ENCODE measurements at places on chromosomes 7 and 10.

- no peak for DNase-seq
Measured at GRCh38 chr10:126468876-126469643, 80.8 kb upstream of the ADAM12 start.

- no peak for DNase-seq
Measured at GRCh38 chr7:55207436-55208125, 157.6 kb upstream of the LANCL2 start.

- no peak for DNase-seq
Measured at GRCh38 chr10:1896153-1896552, 158.8 kb upstream of the ADARB2 start.

DNA sequence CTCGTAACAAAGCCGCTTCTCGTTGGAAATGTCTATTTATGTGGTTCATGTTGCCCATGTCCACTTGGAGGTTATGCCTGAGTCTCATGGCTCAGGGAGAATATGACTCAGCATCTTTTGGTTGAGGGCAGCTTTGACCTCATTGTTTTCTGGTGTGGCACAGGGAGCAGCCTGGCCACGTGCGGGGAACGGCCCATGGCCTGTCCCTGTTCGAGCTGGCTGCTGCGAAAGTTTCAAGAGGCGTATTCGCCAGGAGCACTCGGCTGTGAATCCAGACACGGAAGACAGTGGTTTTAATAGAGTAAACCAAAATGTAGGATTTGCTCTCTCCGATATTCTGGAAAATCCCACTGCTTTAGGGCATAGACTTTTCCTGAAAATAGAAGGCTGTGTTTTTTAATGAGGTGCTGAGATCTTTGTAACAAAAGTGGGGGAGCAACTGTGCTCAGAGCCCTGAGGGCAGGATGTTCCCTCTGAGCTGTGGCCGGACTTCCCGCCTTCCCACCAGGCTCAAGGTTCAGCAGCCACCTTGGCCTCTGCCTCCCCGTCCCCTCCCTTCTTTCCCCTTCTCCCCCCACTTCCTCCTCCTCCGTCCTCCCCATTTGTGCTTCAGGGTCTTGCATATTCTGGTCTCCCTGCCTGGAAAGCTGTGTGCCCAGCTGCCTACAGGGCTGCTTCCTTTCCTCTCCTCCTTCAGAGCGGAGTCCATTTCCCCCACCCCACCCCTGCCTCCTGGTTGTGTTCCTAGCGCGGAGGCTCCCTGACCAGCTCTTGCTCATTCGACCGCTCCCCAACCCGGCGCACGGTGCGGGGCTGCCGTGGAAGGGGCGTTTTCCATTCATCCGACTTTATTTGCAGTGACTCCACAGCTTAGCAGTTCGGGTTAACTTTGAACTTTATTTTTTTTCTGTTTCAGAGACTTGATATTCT is 642.0 kb downstream of the SDK1 start:
- DNase-seq = no peak

DNA sequence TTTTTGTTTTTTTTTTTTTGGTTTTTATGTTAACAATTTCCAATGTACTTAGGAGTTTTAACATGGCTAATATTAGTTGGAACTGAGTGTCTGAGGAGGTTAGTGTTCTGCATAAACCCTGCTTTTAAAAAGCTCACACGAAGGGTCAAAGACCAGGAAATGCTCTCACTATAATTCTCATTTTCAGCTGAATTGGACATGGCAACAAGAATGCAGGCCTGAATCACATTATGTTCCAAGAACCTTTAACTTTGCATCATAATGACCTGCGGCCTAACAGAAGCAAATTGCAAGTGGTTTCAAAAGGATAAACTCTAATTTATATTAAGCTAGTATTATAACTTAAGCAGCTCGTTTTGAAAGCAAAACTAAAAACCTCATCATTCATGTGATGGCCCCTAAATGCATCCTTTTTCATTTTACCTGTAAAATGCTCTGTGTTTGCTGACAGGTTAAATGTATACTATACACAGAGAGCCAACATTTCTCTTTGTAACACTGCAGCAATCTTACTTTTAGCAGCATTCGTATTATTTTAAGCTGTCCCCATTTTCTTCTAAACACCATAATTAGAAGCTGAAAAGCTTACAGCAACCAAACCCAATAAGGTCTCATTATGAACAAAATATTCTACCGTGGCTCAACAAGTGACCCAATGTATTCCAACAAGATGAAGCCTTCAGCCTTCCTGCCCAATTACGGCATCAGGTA is 242.8 kb upstream of the SP4 start:
- no peak for DNase-seq

- DNase-seq = no peak
Measured at GRCh38 chr10:114655671-114656070, 2.4 kb downstream of the ABLIM1 start.

GRCh38 chr10:1293157-1293556 is 237.0 kb downstream of the WDR37 start:
- no peak for DNase-seq

GRCh38 chr7:50723888-50724287 is 58.8 kb downstream of the GRB10 start:
- DNase-seq = no peak

DNA sequence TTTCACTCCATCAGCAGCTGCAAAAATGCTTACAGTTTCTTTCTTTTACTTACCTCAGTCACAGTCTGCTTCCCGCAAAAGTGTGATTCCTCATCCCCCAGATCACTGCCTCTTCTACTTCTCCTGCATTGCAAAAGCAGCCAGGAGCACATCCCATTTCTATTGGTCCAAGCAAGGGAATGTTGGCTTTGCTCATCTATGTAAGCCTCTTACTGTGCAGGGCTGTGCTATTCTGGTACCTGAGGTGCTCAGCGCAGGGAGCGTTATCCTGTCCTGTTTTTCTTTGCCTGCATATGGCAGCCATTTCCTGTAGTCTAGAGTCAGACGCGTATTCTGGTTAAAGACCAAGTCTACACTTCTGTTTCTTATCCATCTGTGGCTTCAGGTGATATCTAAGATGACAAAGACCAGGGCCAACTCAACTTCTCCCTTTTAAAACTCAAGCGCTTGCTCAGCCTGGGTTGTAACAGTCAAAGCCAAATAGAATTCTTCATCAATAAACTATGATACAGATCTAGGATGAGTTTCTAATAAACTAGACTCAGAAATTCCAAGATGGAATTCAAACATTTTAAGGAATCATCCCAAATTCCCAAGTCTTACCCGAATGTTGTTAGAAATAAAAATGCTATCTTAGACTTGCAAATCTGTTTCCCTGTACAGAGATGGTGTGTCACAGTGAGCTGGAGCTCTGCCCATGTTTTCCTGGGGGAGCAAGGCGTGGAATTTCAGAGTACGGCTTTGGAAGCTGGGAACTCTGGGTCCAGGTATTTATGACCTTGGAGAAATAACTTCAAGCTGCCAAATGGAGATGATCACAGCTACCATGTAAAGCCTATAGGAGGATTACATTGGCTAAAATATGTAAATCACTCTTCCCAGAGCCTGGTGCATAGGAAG is 6.1 kb upstream of the RBM17 start:
- no peak for DNase-seq

- DNase-seq = peak; percentile 59
Measured at GRCh38 chr10:12902135-12902572, 99.4 kb downstream of the CCDC3 start.

GRCh38 chr7:150665089-150665748 is 20.3 kb upstream of the GIMAP2 start:
- peak; percentile 54 for DNase-seq

DNA sequence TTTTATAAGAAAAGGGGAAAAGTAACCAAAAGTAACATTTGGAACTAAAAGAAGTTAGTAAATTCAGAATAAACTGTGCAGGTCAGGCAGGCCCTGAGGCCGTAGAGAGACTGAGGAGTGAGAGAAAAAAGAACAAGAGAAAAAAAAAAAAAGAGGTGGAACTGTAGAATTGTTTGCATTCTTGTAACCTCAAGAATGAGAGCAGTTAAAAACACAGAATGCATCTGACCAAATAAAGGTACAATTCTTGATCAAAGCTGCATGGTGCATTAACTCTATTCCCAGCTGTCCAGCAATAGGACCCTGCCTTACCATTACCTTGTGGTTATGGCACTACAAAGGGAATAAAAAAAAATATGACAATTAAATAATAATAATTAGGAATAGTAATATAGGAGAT is 170.1 kb upstream of the SEMA3A start:
- DNase-seq = no peak

- no peak for DNase-seq
Measured at GRCh38 chr7:80552031-80552694, 40.3 kb upstream of the GNAT3 start.

GRCh38 chr10:8416760-8417159 is 362.3 kb downstream of the GATA3 start:
- peak; percentile 68 for DNase-seq

DNA sequence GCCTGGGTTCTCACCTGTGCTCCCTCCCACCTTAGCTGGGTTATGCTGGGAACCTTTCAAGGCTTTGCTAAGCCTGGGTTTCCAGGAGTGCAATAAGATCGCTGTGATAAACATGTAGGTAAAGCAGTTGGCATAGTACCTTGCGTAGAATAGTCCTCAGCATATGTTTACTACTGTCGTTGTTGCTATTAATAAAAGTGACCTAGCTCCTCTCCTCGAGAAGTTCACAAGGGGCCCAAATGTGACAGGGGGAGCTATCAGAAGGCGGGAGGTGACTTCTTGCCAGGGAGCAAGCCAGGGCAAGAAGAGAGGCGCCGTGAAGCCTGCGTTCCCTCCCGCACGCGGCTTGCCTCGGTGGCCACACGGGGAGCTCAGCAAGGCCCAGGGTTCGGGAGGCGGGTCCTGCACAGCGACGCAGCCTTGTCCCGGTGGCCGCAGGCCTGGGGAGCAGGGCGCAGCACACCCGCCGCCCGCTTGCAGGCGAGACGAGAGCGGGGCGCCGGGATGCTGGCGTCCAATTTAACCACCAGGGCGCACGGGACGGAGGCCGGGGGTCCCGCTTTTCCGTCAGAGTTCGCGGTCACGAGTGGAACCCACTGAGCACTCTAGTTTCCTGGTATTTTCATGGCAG is 106.2 kb downstream of the SNX10 start:
- DNase-seq = no peak

GRCh38 chr7:99083068-99083651 is 60.7 kb downstream of the SMURF1 start:
- DNase-seq = no peak

GRCh38 chr10:129410688-129411392 is 56.2 kb upstream of the MGMT start:
- no peak for DNase-seq
